ENCODE measurements at places on chromosomes 3 and 15.

GRCh38 chr3:140942221-140943104 lies 827 bp downstream of the SLC25A36 start:
- DNase-seq = peak; percentile 70

- no peak for DNase-seq
Measured at GRCh38 chr3:60424034-60424433, 827.2 kb downstream of the FHIT start.

- DNase-seq = peak; percentile 29
Measured at GRCh38 chr3:71581457-71582035, 2.0 kb downstream of the FOXP1 start.

- no peak for DNase-seq
Measured at GRCh38 chr3:72848703-72849081, 447 bp upstream of the SHQ1 start.

DNA sequence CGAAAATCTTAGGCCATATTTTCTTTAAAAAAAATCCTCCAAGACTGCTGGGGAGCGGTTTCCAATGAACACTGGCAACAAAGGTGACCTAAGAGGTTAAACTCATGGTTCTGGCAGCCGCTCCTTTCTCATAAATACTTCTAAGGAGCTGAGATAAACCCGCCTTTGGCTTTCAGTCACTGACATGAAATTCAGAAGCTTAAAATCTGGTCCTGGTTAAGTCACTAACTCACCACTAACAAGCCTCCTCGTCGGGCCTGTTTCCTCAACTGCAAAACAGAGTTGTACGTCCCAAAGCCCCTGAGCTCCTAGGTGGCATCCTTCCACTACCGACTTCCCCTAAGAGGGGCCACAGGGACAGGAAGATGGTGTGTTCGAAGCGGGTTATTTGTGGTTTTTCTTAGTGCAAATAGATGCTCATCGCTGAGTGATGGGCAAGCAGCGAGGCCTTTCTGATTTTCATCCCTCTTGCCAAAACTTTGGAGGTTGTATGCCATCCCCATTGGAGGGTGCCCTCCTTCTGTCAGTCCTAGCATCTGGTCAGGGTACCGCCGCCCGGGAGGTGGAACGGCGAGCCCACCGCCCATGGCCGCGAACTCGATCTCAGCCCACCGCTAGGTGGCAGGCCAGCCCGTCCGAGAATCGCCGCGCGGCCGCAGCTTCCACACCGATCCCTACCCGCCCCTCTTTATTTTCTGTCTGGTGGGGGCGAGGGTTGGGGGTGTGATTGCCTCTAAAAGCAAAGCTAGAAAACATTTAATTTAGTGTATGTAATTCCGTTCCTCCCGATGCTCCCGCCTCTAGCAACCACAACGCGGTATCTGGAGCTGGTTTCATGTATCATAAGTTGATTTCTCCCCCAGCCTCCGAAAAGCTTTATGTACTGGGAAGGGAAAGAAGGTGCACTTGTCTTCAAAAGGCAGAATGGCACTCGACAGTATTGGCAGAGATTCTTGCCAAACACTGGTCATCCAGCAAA lies 4.6 kb downstream of the BCL6 start:
- peak; percentile 63 for DNase-seq

Data from iPS-NIHi11 (cell line).